ENCODE measurements at places on chromosomes 12 and 14.

- DNase-seq = no peak
Measured at GRCh38 chr12:131239384-131240094, 285.8 kb downstream of the ADGRD1 start.

DNA sequence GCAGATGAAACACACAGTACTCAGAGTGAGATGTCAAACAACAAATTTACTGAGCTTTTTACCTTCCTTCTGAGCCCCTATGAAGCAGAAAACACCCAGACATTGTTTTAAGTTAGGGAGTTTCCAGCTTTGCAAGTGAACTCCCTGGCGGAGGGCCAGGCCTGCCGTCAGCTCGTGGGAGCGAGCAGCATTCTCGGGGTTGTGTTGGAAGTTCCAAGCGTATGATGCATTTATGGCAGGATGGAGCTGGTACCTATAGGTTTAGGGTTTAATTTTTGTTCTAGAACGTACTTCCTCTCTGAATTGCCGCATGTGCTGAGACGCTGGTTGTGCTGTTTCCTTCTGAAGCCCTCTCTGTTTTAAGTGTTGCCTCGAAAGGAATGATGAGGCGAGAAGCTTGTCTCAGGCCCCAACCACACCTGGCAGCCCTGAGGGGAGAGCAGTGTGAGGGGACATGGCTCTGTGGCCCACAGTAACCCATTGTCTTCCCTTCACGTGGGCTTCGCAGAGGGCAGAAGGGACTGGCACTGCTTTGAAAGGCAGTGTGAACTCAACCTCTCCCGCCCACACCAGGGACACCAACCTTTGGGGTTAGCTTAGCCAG is 76.6 kb downstream of the SSPN start:
- no peak for DNase-seq

GRCh38 chr14:105507247-105507646 is 16.2 kb downstream of the TEDC1 start:
- DNase-seq = no peak

GRCh38 chr12:23631786-23632377 is 317.6 kb downstream of the SOX5 start:
- no peak for DNase-seq

- no peak for DNase-seq
Measured at GRCh38 chr14:60817113-60817512, 82.6 kb downstream of the MNAT1 start.

GRCh38 chr12:97288531-97288930 is 174.1 kb upstream of the RMST start:
- DNase-seq = no peak

GRCh38 chr12:79373896-79374499 is 316.8 kb downstream of the PAWR start:
- DNase-seq = no peak

GRCh38 chr12:27951898-27952297 is 20.6 kb downstream of the PTHLH start:
- no peak for DNase-seq

DNA sequence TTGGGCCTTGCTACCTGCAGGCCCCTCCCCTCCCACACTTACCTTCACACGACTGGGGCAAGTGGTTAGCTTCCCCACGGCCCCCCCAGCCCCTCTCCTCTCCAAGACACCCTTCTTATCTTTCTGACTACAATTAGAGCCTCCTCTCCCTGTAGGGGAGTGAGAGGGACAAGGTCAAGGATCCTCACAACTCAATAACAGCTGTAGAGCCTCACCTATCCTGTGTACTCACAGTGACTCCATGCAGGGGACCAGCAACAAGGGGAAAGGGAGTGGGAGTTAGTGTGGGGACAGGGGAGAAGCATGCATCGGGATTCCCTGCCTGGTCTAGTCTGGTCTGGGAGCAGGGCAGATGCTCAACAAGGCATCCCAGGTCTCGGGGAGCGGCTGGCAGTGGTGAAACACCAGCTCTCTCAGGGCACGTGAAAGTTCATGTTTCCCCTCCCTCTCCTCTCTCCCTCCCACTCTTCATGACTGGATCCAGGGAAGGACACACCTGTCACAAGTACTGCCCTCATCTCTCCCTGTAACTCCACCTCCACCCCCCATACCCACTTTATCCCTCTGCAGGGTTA is 45.3 kb downstream of the SMUG1 start:
- DNase-seq = no peak

DNA sequence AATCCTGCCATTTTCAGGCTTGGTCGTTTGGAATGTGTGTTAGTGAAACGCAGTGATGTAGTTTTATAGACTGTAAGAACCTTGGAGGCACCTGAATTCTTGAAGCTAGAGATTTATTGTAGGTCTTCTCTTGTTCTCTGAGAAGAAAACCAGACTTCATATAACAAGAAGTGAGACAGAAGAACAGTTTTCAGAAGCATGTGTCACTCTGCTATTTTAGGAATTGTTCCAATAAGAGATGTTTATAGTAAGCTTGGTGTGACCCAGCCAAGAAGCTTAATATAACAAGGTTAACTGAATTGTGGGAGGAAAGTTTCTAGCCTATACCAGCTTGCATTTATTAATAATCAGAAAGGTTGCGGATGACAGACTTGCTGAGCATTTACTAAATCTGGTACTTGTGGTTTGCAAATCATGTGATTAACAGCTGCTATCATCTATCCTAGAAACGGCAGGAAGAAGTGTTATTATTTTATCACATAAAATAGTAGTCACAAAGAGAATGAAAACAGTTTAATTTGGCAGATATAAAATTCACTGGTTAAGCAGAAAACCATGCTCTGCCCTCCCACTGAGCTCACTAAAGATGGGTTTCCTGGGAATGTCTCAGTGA is 49.2 kb upstream of the BCAT1 start:
- no peak for DNase-seq

- no peak for DNase-seq
Measured at GRCh38 chr14:56025191-56025590, 93.0 kb upstream of the PELI2 start.

DNA sequence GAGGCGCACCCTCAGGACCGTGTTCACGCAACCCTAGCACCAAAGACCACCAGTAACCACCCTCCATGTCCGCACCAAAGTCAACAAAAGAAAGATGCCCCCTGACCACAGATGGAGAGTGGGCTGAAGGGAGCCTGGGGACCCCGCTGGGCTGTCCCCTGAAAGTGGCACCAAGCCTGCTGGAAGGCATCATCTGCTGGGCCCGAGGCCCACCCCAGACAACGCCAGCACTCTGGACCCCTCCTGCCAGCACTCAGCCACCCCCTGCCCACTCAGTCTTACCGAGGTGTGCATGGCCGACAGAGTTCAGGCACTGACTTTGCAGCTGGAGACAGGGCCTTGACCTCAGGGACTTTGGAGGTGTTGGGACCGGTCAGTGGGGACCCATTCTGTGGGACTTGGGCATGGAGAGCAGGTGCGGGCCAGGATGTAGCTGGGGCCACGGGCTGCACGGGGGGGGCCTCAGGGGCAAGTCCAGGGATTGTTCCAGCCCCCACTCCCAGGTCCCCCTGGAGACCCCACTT is 34.4 kb upstream of the TMEM179 start:
- DNase-seq = no peak

DNA sequence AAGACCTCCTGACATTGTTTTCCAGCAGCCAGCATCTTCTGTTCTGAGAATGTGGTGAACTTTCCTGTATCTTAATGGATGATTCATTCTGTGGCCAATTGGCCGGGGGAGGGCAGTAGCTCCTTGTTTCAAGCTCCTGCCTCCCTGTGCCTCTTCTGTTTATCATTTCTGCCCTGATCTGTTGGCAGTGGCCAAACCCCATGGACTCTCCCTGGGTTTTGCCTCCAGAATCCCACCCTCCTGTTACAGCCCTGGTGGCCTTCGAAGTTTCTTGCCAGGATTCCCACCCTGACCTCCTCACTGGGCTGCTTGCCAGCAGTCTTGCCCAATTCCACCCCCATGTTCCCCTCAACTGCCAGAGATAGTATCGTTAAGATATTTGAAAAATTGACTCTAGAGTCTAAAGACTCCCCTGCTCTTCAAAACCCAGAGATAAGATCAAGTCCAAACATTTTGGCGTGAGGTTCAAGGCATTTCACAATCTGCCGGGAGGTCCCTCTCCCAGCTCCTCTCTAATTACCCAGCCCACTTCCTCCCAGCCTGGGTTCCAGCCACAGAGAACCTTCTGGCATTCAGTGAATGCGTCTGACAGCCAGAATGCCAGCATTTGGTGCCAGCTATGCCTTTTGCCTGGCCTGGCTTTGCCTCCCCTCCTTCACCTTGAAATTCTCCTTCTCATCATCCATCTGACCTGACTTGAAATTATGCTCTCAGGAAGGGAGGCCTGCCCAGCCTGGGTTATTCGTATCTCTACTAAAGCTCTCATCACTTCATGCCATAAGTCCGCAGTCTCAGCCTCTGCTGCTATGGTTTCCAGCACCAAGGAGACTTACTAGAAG is 37.7 kb upstream of the TXNRD1 start:
- DNase-seq = no peak

- no peak for DNase-seq
Measured at GRCh38 chr14:53273671-53274072, 120.5 kb upstream of the DDHD1 start.
